ENCODE measurements at places on chromosomes 11 and 22.
A peak's percentile ranks its signal among the peaks of the same experiment; 100 is the strongest.

GRCh38 chr11:62604460-62605120 lies 2.9 kb upstream of the MTA2 start:
- DNase-seq, result no peak

GRCh38 chr11:75152651-75153427 lies 1.9 kb downstream of the SLCO2B1 start:
- no peak for DNase-seq

DNA sequence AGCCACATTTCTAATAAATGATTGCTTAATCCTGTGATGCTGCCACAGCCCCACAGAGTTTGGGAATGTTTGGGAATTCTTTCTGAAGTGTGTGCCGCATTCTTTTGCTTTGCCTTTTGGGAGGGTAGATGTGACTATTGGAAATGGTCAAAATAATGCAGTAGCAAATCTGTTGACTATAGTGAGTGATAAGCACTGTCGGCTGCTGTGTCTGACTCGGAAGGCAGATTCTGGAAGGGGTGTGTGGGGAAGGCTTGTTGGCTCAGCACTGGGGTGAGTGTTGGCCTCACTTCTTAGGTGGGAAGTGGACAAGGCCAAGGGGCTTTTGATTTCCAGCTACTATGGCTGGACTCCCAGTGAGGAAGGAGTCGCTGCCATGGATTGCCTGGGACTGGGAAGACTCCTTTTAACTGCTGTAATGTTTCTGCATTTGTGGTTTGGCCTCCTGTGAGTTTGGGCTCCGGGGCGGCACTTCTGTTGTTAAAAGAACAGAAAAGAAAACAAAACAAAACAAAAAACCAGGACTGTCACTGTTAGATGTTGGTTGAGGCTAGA lies 20.1 kb downstream of the ZBTB16 start:
- no peak for DNase-seq

DNA sequence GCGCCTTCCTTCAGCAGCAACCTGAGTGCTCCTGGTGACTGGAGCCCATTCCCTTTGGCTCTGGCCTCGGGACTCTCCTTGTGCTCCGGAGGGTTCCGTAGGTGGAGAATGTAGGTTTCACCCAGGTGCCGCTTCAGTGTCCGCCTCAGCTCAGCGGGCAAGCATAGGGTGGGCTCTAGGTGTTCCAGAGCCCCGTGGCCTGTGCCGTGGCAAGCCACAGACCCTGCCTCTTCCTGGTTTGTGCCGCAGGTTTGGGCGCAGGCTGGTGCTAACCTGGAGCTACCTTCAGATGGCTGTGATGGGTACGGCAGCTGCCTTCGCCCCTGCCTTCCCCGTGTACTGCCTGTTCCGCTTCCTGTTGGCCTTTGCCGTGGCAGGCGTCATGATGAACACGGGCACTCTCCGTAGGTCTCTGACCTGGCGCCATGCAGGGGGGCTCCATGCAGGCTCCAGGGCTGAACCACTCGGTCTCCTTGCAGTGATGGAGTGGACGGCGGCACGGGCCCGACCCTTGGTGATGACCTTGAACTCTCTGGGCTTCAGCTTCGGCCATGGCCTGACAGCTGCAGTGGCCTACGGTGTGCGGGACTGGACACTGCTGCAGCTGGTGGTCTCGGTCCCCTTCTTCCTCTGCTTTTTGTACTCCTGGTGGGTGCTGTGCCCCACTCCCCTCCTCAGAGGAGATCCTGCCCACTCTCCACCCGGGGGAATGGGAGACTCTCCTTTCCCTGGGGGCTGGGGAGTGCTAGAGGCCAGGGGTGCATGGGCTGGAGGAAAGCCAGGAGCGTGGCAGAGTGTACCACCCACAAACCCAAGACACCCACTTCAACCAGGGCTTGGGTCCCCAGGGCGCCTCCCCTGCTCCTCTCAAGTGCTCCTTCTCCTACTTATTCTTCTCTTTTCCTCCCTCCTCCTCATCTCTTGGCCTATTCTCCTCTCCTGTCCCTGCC lies 2.4 kb downstream of the SLC22A12 start:
- DNase-seq, result no peak

- no peak for DNase-seq
These were observed 713.9 kb upstream of the CCDC179 start for GRCh38 chr11:23574149-23574548.

- DNase-seq, result no peak
These were observed 4.1 kb downstream of the SLC25A45 start for GRCh38 chr11:65378208-65378927.

DNA sequence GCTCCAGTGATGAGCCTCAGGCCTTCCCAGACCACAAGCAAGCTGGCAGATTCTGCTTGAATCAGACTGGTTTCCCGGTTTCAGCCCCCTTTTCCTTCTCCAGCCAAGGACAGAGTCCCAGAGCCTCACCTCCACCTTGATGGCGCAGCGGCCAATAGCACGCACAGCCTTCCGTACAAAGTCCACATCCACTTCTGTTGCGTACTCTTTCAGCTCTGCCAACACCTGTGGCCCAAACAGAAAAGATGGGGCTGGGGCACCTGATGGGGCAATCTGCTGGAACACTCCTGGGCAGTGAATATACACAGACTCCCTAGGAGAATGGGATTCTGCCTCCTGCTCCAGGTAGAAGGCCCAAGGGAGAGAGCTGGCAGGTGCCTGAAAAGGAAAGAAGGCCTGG lies 35.5 kb upstream of the RASL10A start:
- no peak for DNase-seq

DNA sequence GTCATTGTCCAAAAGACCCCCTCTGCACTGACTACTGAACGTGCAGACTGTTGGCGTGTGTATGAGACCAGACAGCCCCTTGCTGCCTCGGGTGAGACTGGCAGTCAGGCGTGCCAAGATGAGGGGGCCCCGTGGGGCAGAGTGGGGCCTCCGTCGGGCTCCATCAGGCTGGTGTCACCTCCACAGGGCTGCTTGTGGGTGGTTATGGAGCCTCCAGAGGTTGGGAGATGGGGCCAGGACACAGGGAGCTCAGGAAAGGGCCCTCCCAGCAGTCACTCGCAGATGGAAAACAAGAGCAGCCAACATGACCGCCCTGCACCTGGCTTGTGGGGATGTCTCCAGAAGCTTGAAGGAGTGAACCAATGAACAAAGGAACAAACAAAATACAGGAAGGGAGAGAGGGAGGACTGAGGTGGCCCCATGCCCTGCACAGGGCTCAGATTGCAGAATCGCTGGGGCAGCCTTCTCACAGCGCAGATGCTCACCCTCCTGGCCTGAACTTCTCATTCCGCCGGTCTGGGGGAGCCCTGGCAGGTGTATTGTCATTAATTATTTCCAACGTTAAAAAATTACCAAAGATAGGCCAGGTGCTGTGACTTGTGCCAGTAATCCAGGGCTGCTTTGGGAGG lies 5.5 kb upstream of the PHLDA2 start:
- DNase-seq, result no peak

GRCh38 chr22:38766076-38766777 lies 10.4 kb upstream of the SUN2 start:
- DNase-seq, result no peak

DNA sequence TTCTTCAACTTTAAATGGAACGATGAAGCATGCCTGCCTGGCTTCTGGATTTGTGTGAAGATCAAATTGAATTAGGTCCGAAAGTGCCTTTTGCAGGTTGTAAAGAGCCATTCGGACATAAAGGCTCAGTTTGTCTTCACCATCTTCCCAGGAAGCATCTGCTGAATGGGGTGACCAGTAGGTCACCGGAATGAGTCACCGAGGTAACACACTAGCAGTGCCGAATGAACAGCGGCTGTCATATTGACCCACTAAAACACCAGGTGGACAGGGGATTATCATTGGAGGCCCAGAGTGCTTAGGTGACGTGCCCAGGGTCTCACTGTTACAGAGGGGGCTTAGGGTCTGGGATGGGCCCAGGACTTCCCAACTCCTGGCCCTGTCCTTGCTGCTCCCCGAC lies 43.1 kb upstream of the MYH9 start:
- DNase-seq, result no peak

- no peak for DNase-seq
These were observed 1133.4 kb upstream of the CCDC90B start for GRCh38 chr11:84419616-84420015.

GRCh38 chr11:109306322-109306721 lies 115.7 kb upstream of the C11orf87 start:
- peak; percentile 9 for DNase-seq

GRCh38 chr11:82720267-82721065 lies 13.2 kb downstream of the FAM181B start:
- DNase-seq, result no peak

DNA sequence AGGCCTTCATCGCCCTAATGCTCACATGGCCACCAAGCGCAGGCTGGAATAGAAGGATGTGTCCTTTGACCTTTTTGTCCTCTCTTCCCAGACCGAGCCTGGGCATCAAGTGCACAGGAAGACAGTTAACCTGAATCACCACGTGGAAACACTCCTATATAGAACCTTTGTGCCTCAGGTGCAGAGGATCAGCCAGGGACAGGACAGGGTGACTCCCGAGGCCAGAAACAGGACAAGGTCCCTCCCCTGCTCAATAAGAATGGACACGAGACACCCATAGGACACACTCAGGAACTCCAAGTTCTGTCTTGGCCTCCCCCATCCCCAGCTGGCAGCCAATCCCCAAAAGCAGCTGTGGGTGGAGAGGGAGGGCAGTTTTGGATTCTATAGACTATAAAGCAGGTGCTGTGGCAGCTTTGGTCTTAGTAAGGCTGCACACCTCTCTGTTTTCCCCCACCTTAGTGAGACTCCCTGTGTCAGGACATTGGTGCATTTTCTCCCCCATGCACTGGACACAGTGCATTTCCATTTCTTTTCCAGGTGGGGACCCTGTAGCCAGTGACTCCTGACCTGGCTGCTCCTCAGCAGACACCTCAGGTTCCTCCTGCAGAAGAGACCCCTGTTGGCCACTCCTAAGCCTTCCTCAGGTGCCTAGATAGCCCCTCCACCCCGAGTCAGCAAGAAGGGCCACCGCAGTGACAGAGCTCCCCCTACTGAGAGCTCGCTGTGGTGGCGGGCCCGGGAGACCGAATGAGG lies 43.6 kb upstream of the POU2AF1 start:
- DNase-seq, result no peak

DNA sequence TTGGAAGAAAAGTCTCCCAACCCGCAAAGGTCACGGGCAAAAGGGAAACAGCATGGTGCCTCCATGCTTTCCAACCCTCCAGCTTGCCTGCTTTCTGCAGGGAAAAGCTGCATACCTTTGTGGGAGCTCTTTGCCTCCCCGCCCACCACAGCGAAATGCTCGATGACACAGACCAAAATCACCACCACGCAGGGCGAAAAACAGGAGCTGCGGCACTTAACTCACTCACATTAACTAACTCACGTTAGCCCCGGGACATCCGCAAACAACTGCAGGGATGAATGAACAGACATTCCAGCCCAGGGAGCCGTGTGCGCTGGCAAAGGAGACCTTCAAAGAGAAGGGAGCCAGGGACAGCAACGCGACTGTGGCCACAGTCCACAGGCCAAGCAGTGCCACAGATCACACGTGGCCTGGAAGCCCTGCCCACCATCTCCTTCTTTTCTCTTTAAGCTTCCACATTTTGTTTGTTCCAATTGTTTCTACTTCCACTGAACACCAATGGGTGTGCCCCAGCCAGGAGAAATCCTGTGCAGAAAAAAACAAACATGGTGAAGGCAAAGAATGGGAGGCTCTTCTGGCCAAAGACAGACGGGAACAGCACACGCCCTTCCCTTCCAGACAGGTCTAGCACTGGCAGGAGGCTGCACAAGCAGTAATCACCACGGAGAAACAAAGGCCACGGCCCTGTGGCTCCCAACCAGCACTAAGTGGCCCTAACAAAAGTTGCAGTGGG lies 39.3 kb downstream of the DUSP8 start:
- no peak for DNase-seq

GRCh38 chr11:8250434-8250833 lies 13.2 kb downstream of the LMO1 start:
- DNase-seq, result no peak

- DNase-seq, result no peak
These were observed 556.5 kb downstream of the MN1 start for GRCh38 chr22:27245056-27245455.

GRCh38 chr11:34655335-34656008 lies 34.6 kb downstream of the EHF start:
- DNase-seq, result peak; percentile 52

GRCh38 chr11:134515081-134515960 lies 103.3 kb upstream of the B3GAT1 start:
- DNase-seq, result no peak

DNA sequence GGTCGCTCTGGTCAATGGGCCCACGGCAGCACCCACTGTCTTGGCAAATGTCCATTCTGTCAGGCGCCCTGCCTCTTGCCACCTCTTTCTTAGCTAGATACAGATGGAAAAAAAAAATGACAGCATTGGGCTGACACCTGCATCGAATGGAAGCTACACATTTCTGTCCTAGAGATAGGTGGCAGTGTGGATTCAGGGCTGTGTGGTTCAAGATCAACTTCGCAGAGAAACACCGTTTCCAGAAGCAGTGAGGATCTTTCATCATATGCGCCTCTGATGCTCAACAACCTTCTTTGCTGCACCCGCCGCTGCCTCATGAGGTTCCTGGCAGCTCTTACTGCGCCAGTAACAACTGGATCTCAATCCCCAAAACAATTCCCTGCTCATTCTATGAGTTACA lies 236.3 kb downstream of the KIRREL3 start:
- no peak for DNase-seq

GRCh38 chr11:33642461-33643166 lies 58.0 kb downstream of the C11orf91 start:
- no peak for DNase-seq

GRCh38 chr22:46430961-46431838 lies 95.7 kb downstream of the TRMU start:
- no peak for DNase-seq

GRCh38 chr11:62708793-62709192 lies 1.3 kb downstream of the GNG3 start:
- no peak for DNase-seq

DNA sequence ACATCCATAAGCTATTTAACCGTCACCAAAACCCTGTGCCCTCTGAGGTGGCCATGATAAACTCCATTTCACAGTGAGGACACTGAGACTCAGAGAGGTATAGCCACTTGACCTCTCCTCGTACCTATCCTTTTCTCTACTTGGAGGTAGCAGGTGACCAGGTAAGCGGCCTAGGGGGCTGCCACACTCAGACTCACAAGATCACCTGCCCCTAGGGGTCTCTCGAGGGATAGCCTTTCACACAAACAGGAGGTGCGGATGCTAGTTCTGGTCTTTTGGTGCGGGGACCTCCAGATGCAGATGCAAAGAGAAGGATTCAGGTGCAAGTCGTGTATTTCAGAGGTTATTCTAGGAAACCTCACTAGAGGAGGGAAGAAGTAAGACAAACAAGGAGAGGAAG lies 14.6 kb downstream of the MS4A18 start:
- DNase-seq, result no peak

DNA sequence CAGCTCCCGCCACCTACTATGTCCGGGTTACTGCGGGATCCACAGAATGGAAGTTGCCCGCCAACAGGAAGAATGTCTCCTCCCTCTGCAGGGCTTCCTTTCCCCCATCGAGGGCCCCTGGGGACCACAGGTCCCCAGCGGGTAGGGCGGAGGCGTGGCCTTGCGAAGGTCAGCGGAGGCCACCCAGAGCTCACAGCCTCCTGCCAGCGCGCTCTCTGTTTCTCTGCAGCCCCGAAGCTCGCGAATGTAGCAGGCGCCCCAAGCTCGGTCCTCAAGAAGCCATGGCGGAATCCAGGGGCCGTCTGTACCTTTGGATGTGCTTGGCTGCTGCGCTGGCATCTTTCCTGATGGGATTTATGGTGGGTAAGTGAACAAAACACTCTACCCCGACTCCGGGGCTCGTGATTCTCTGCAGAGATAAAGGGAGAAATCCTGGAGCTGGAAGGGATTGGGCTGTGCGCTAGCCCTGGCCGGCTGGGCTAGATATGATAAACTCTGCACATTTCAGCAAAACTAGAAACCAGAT lies at the start of gene NAALAD2:
Gene NAALAD2, plus strand, starts transcription at position 186 of the 526 bp plus-strand sequence. Its CDS starts 96 bp downstream, at position 282.
- no peak for DNase-seq

All from AG04449 (cell line).